Activated CD4-positive, alpha-beta T cell treated with anti-CD3 and anti-CD28 coated beads, Interleukin-2, amount 10 ng/mL, durations not matched to agents 24 days and 14 days (primary cell): ENCODE measurements at places on chromosomes 6 and 20. TPM values are rescaled to one million over a fixed set of nuclear protein-coding genes. Genes with fewer than 3 reads are reported as not detected.

DNA sequence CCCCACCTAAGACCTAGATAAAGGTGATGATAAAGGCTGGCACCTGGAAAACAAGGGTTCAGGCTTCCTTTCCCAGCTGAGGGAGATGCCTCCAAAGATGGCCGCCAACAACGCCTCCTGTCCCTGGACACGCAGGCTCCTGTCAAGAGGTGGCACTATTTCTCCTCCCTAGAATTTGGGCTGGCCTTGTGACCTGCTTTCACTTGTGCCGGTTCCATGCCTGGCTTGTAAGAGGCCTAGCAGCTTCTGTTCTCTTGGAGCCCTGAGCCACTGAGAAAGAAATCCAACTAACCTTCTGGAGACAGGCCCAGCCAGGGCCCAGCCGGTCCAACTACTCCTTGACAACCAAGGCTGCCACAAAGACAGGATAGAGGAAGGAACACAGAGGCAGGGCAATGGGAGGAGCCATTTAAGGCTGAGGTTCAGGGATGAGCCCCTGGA lies 60.2 kb upstream of the RALY start:
- H3K36me3 ChIP-seq = no peaks in the 10 kb centered on the region
- no peak overlapping the region for H3K4me3 ChIP-seq
- peak; percentile 89 for DNase-seq
- peaks cover 2% of the 10 kb centered on the region for H3K4me1 ChIP-seq

- H3K27ac ChIP-seq = peak overlapping the region; percentile 92
- H3K27me3 ChIP-seq = no peaks in the 10 kb centered on the region
- peaks cover 47% of the 10 kb centered on the region for H3K4me1 ChIP-seq
These were observed 420 bp downstream of the CENPQ start for GRCh38 chr6:49463612-49463967.

- no peaks in the 10 kb centered on the region for H3K27me3 ChIP-seq
- no peak overlapping the region for H3K27ac ChIP-seq
- no peak overlapping the region for H3K4me3 ChIP-seq
These were observed 1.6 kb downstream of the TNFRSF6B start for GRCh38 chr20:63697868-63698545.

DNA sequence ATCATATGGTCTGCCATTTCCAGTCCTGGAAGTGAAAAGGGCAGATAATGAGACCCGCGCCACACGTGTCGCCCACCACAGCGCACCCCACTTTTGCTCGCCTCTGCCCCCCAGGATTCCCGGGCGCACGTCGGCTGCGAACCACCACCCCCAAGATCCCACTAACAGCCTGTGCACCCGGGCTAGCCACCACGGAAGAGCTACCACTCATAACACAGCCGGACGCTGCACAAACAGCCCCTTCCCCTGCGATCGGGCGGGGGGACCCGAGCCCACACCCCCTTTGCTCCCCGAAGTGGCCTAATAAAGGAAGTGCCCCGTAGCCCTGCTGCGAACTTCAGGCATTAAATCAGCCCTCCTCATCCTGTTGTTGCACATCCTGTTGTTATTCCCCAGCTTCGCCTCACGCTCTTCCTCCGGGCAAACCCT lies 506 bp downstream of the CITED2 start:
- H3K4me3 ChIP-seq = peak overlapping the region; percentile 99
- peaks cover 40% of the 10 kb centered on the region for H3K4me1 ChIP-seq
- DNase-seq = no peak
- H3K36me3 ChIP-seq = peaks cover 32% of the 10 kb centered on the region

GRCh38 chr20:7010527-7010926 lies 243.0 kb downstream of the BMP2 start:
- H3K27me3 ChIP-seq = no peaks in the 10 kb centered on the region
- no peaks in the 10 kb centered on the region for H3K36me3 ChIP-seq
- no peak overlapping the region for H3K4me3 ChIP-seq
- no peak overlapping the region for H3K27ac ChIP-seq
- DNase-seq = no peak

GRCh38 chr6:39777661-39778060 lies 14.5 kb upstream of the DAAM2 start:
- no peak overlapping the region for H3K4me3 ChIP-seq
- H3K27ac ChIP-seq = no peak overlapping the region
- no peaks in the 10 kb centered on the region for H3K36me3 ChIP-seq
- DNase-seq = no peak

- peaks cover 38% of the 10 kb centered on the region for H3K27me3 ChIP-seq
- no peak overlapping the region for H3K27ac ChIP-seq
These were observed 168.4 kb upstream of the UST start for GRCh38 chr6:148578489-148578814.

DNA sequence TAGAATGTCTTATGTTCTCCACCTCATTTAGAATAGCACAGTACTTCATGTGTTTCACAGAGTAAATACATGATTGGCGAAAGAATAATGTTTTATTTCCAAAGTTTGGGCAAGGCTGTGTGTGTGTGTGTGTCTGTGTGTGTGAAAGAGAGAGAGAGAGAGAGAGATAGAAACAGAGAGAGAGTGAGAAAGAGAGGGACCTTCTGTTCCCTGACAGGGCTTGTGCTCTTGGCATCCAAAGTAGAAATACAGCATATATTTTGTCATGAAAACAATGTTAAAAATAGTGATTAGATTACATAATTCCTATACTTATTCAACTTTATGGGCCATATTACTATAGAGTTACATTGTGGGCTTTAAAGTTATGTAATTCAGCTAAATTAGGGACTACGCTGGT lies 201.2 kb downstream of the KIF6 start:
- no peak overlapping the region for H3K4me3 ChIP-seq
- no peak overlapping the region for H3K27ac ChIP-seq
- H3K36me3 ChIP-seq = no peaks in the 10 kb centered on the region
- no peaks in the 10 kb centered on the region for H3K4me1 ChIP-seq
- DNase-seq = no peak

DNA sequence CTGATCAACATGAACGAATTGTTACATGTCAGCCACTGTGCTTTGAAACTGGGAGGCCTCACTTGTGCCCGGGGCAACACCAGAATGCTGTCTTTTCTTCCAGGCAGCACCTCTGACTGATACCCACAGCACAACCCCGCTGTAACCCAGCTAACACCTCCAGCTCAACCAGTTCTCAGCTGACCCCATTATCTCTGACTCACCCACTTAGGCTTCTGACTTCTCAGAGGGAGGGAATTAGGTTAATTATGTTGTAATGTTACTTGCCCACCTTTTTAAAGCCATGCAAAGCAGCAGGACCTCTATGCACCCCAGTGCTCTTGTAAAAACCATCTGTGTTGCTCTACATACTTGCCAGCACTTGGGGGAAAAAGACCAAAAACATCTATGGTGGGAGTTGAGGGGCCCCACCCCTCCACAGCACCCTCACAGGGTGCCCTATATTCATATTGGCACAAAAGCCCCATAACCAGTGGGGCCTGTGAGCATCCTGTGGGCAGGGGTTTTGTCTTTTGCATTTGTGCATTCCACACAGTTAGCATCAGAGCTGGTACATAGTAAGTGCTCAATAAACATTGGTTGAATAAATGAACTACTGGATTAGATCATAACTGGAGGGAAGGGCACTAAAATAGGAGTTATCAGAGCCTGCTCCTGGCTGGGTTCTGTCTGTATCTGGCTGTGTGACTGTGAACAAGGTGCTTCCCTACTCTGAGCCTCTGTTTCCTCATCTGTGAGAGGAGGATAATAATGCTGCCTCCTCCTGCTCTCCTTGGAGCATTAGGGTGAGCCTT lies 22.3 kb downstream of the BNIP5 start:
- no peak overlapping the region for H3K27ac ChIP-seq
- no peaks in the 10 kb centered on the region for H3K4me1 ChIP-seq
- no peak for DNase-seq
- no peak overlapping the region for H3K4me3 ChIP-seq
- H3K27me3 ChIP-seq = peaks cover 28% of the 10 kb centered on the region

- H3K27ac ChIP-seq = no peak overlapping the region
- no peak overlapping the region for H3K4me3 ChIP-seq
- no peaks in the 10 kb centered on the region for H3K27me3 ChIP-seq
- H3K4me1 ChIP-seq = no peaks in the 10 kb centered on the region
These were observed 219.0 kb downstream of the THBS2 start for GRCh38 chr6:169034516-169035167.

GRCh38 chr6:113930183-113930582 lies 40.8 kb downstream of the HDAC2 start:
- no peak overlapping the region for H3K27ac ChIP-seq
- peaks cover 6% of the 10 kb centered on the region for H3K36me3 ChIP-seq
- H3K4me1 ChIP-seq = no peaks in the 10 kb centered on the region
- H3K27me3 ChIP-seq = peaks cover 5% of the 10 kb centered on the region
- H3K4me3 ChIP-seq = no peak overlapping the region
- DNase-seq = no peak

DNA sequence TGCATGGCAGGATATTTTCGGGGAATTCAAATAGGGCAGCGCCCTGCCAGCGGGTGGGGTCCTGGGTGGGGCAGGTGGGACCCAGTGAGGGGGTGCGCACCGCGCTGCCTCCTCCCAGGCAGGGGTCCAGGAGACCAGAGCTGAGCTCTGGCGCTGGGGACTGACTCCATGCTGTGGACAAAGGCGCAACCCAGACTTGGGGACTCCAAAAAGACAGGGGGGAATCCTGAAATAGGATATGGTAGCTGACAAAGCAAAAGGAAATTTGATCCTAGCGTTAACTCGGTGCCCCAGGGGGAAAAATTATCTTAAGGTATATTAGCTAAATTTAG lies 23.6 kb downstream of the TFAP2A start:
- H3K36me3 ChIP-seq = peaks cover 14% of the 10 kb centered on the region
- no peak for DNase-seq
- H3K4me1 ChIP-seq = no peaks in the 10 kb centered on the region
- no peak overlapping the region for H3K27ac ChIP-seq
- H3K27me3 ChIP-seq = peaks cover 94% of the 10 kb centered on the region
- H3K4me3 ChIP-seq = no peak overlapping the region

DNA sequence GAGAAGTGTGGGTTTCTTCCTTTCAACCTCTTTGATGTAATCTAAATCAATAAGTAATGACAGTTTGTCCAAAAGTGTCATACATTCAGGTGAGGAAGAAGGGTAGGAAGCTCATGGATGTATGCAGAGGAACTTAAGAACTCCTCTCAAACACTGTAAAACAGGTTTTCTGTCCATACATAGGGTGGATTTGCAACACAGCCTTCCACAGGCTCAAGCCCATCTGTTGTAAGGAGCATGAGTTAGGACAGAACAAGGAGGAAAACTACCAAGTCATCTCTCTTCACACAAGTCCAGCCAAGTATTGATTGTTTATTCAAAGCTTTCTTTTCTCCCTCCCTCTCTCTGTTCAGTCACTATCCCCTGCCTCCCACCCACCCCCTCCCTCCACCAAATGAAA lies 49.0 kb upstream of the CDYL start:
- no peak overlapping the region for H3K4me3 ChIP-seq
- H3K4me1 ChIP-seq = no peaks in the 10 kb centered on the region
- H3K27me3 ChIP-seq = peaks cover 5% of the 10 kb centered on the region

GRCh38 chr6:3157131-3157933 lies at the start of gene TUBB2A:
Gene TUBB2A, minus strand, starts transcription at chr6:3157544. Its CDS starts 81 bp downstream, at chr6:3157463.
- peak within 1 kb of the TSS; percentile 86 for H3K4me3 ChIP-seq
- peaks cover 7% of the 10 kb centered on the region for H3K36me3 ChIP-seq
- peak within 1 kb of the TSS; percentile 76 for H3K27ac ChIP-seq
- H3K4me1 ChIP-seq = peaks cover 22% of the 10 kb centered on the region
- peak; percentile 97 for DNase-seq

- no peak overlapping the region for H3K4me3 ChIP-seq
- DNase-seq = no peak
- peaks cover 5% of the 10 kb centered on the region for H3K36me3 ChIP-seq
- no peak overlapping the region for H3K27ac ChIP-seq
These were observed 29.8 kb upstream of the SYNJ2 start for GRCh38 chr6:157951828-157952227.

DNA sequence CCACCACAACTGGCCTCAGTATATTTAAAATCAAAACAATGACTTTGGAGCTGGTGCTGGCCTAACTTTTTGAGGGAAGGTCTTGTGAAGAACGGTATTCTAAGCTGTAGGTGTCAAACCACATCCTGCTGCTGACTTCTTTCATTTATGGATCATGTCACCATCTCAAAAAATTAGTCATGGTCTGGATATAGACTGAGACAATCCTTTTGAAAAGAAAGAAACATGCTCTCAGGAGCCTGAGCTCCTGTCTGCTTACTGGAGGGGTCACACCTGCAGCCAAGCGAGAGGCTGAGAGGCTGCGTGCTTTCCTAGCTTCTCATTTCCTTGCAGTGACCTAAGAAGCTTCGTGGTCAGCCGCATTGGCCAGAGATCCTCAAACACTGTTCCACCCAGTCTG lies 55.2 kb downstream of the TIAM2 start:
- H3K4me1 ChIP-seq = peaks cover 36% of the 10 kb centered on the region
- no peaks in the 10 kb centered on the region for H3K27me3 ChIP-seq
- peaks cover 10% of the 10 kb centered on the region for H3K36me3 ChIP-seq
- DNase-seq = peak; percentile 82
- peak overlapping the region; percentile 95 for H3K27ac ChIP-seq

- no peaks in the 10 kb centered on the region for H3K4me1 ChIP-seq
- no peaks in the 10 kb centered on the region for H3K36me3 ChIP-seq
- H3K27me3 ChIP-seq = no peaks in the 10 kb centered on the region
- no peak overlapping the region for H3K27ac ChIP-seq
- no peak overlapping the region for H3K4me3 ChIP-seq
These were observed 68.2 kb downstream of the KHDC1L start for GRCh38 chr6:73156793-73157767.

DNA sequence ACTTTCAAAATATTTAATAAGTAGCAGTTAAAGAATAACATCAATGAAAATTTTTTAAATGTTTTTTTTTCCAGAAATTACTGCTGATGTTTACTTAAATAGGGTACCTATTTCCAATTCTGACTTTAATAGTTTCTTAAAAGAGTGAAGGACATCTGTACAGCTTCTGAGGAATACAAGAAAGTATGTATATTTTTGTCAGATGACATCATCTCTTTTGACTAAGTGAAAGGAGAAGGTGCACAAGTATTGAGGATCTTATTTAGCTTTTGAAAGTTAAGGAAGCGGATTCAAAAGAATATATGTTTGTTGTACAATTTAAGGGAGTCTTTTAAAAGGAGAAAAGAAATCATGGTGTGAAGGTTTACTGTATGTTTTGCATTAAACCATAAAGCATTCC lies 90.0 kb upstream of the SLC35B3 start:
- no peaks in the 10 kb centered on the region for H3K27me3 ChIP-seq
- no peak for DNase-seq
- H3K4me1 ChIP-seq = no peaks in the 10 kb centered on the region
- H3K4me3 ChIP-seq = no peak overlapping the region

Gene APOM
- 2.5 and 3.4 TPM in 2 replicates for total RNA-seq

Gene BTNL2
- not detected in 2 replicates for total RNA-seq

Gene C20orf144
- total RNA-seq = 0.16 and 0.26 TPM in 2 replicates

Gene PRDM13
- total RNA-seq = 0.05 TPM in 1 of 2 replicates, not detected in the other
